Stimulated activated CD4-positive, alpha-beta T cell treated with anti-CD3 and anti-CD28 coated beads, TNF-alpha, amount 100 ng/mL, for 1 hour (primary cell): ENCODE measurements at places on chromosomes 11 and 22.

DNA sequence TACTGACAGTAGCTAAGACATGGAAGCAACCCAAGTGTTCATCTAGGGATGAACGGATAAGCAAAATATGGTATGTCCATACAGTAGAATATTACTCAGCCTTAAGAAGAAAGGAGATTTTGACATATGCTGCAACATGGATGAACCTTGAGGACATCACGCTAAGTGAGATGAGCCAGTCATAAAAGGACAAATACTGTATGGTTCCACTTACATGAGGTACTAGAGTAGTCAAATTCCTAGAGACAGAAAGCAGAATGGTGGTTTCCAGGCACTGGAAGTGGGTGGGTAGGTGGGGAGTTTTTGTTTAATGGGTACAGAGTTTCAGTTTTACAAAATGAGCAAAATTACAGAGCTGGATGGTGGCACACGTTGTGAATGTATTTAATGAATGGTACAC lies 18.1 kb downstream of the CHST1 start:
- no peak for DNase-seq

GRCh38 chr22:49954991-49955580 lies 5.5 kb upstream of the PIM3 start:
- no peak for DNase-seq

- no peak for DNase-seq
These were observed 35.2 kb downstream of the NARS2 start for GRCh38 chr11:78539506-78539905.

DNA sequence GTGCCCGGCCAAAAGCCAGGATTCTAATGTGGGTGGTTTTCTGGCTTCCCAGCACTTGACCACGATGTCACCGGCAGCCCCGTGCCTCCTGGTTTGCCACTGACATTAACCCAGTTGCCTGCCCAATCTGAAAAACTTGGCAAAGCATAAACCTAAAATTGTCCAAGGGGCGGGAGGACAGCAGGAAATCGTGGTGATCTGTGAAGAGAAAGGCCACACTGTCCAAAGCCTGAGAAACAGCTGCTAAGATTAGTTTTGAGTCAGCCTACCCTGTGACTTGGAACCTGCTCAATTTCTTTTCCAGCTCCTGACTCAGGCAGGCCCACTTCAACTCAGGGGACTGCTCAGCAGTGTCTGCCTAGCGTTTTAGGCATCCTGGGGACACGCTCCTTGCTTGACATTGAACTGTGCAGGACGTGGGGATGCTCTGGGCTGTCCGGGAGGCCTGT lies 8.2 kb upstream of the F2 start:
- no peak for DNase-seq

DNA sequence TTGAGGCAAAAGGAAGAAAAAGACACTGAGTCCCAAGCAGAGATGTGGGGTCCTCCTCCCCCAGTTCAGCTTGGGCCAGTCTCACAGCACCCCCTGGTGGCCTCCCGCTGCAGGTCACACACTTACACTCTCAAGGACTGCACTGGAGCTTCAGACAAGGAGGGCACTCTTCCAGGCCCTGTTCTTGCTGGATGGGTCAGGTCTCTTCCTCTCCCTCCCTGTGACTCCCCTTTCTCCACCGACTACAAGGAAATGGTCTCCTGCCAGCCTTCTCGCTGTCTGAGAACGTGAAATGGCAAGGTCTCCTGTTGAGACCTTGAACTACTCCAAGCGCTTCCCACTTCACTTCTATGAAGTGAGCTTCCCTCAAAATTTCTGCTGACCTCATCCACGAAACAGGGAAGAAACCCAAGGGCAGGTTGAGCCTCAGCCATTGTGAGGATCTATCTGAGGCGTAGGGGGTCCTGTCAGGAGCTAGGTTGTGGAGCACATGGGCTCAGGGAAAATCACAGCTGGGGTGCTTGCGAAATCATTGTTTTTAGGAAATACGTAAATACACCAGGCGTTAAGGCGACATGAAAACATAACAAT lies 11.2 kb upstream of the IGLL1 start:
- DNase-seq: no peak

- DNase-seq: no peak
These were observed 30.9 kb downstream of the LMO2 start for GRCh38 chr11:33860926-33861325.

DNA sequence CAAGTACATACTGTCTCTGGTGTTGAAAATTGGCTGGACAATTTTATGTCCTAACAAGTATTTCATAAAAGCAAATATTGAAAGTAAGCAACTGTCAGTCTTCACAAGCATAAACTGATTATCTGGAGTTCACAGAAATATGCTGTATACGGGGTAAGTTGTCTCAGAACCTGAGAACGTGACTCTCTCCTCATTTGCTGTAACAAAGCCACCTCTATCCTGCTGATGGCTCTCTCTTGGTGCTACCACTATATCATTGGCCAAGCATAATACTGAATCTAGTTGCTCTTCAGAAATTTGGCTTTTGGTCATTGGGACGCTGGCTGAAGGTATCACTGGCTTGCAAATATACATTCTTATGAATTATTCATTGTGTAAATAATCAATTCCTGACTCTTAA lies 1078.0 kb downstream of the LRRC4C start:
- DNase-seq: no peak

DNA sequence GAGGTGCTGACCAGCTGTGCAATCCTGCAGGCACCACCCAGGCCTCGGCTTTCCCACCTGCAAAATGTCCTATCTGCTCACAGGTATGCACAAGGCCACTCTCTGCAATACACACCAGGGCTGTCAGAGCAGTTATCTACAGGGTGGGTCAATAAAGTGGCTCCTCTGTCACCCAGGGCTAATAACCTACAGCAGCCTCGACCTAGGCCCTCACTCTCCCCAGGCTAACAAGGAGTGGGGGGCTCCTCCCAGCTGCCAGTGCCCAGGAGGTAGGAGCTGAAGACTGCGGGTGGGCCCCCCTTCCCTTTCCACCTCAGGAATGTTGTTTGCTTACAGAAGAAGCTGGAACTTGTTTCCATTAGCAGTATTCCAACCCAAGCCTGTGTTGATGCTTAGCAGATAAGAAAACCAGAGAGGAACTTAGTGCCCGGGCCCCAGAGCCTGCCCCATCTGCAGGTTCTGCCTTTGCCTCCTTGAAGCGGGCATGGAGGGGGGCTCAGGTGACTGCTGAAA lies 26.8 kb downstream of the MYH9 start:
- DNase-seq: no peak

DNA sequence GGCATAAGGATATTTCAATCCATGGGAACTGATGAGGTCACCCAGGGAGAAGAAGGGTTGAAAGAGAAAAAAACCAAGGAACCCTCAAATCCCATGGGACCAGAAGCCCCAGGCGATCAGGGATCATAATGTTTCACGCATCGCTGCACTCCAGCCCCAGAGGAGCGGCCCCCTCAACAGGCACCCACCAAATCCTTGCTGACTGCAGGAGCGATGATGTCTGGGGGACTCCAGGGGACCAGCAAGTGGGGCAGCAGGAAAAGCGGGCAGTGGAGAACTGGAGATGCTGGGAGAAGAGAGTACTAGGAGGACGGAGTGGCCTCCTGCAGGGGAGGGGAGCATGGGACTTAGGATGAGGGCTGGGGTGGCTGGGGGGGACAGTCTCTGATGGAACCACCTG lies 47.7 kb upstream of the LINC01488 start:
- DNase-seq: no peak

- no peak for DNase-seq
These were observed 125.0 kb downstream of the KCNC1 start for GRCh38 chr11:17859552-17859951.

- DNase-seq: no peak
These were observed 44.6 kb upstream of the LIN7C start for GRCh38 chr11:27551127-27551526.

DNA sequence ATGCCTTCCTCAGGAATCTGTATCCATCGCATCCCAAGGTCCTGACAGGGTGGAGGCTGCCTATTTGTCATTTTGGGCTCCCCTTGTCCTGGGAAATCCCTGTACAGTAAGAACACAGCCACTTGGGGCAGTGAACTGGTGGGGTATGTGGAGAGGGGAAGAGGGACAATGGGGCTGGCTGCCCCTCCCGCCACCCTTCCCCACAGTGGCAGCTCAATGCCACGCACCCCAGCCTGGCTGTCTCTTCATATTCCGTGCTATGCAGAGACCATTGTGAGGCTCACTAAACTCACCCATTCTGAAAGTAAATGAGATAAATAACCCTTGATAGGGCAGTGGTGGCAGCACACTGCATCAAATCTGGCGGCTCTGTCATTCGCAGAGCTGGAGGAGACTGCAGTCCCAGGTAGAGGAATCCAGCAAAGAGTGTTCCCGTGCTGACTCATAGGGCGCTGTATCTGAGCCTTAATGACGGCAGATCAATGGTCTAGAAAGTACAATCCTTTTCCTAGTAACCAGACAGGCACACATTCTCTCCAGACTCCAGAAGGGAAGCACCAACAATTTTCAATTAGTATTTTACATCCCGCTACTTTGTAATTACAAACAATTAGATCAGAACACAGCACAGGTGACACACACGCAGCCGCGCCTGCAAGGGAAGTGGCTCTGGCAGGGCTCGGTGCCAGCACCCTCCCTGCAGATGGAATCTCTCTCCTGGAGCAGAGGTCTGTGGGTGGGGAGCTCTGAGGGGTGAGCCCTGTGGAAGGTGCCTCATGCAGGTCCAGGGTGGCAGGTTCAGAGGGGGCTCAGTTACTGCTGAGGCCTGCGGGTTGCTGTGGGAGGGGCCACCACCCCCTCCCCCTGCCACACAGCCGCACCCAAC lies 167.9 kb upstream of the B3GAT1 start:
- no peak for DNase-seq

GRCh38 chr11:61817471-61818202 lies 834 bp upstream of the FADS1 start:
- DNase-seq: no peak

- no peak for DNase-seq
These were observed 166.2 kb downstream of the MYO18B start for GRCh38 chr22:25908212-25908611.

GRCh38 chr11:133235381-133235780 lies 296.9 kb downstream of the OPCML start:
- no peak for DNase-seq

DNA sequence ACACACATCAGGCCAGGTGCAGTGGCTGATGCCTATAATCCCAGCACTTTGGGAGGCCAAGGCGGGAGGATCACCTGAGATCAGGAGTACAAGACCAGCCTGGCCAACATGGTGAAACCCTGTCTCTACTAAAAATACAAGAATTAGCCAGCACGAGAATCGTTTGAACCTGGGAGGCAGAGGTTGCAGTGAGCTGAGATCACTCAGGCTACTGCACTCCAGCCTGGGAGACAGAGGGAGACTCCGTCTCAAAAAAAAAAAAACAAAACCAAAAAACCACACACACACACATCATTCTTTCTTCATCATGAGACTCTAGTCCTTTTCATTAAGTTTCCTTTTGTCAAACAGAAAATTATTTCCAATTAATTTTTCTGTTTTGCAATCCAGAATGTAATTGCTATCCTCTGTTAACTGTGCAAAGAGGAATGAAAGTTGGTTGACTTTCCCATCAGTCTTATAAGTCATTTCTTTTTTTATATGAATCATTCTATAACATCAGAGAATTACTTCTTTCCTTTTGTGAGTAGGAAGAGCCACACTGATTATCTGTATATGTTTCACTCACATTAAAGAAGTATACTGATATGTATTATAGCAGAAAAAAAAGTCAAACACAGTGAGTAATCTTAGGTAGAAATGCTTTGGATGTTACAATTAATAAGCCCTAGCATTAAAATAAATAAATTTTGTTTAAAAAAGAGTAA lies 52.2 kb downstream of the HORMAD2 start:
- no peak for DNase-seq

GRCh38 chr11:46834821-46835220 lies 11.3 kb downstream of the CKAP5 start:
- DNase-seq: no peak

GRCh38 chr22:30874431-30875370 lies 93.9 kb downstream of the MORC2 start:
- DNase-seq: no peak

- DNase-seq: no peak
These were observed 5.2 kb downstream of the SMARCB1 start for GRCh38 chr22:23791738-23792645.

GRCh38 chr11:96741068-96741467 lies 351.3 kb downstream of the JRKL start:
- no peak for DNase-seq

- DNase-seq: peak; percentile 93
These were observed at the start of gene LIPT2 for GRCh38 chr11:74492974-74493790. Gene LIPT2, minus strand, starts transcription at chr11:74493724. Its CDS starts 21 bp downstream, at chr11:74493703.

DNA sequence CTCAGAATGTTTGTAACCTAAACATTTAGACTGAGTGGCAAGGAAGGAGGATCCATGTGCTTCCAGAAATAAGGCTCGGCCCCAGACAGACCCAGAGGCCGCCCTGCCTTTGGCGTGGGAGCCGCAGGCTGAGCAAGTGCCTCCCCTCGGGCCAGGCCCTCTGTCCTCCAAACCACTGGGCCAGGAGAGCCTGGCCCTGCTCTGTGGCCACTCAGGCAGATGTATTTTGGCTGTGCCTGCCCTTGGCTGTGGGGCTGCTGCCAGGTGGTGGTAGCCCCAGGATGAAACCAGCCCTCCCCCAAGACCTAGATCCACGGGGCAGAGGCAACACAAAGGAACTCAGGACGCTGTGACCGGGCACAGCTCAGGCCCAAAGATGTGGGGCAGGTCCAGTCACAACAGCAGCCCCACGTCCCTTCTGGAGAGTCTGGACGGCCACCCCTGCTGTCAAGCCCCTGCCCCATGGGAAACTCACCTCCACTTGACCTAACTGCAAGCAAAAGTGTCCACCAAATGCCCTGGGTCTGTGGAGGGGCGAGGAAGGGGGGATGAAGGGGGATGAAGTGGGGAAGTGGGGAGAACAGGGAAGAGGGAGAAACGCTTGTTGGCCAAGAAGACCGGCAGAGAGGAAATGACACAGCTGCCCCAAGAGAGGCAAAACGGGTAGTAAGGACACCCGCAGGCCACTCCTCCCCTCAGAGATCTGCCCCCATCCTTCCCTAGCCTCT lies 24.0 kb downstream of the PISD start:
- DNase-seq: no peak

DNA sequence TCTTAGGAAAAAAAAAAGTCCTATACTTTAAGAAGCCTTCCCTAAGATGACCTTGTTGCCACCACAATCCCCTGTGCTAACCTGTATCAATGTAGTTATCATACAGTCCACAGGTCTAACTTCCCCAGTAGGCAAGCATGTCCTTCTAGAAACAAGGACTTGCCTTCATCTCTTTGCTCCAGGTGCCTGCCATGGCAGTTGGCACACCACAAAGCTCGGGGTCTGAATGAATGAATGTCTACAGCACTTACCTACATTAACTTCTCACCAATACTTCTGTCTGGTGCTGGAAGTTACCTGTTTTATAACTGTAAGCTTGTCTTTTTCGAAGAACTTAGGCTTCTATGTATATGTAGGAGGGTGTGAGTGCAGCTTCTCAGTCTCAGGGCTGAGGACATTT lies 23.4 kb downstream of the CLPB start:
- no peak for DNase-seq
